ENCODE measurements at places on chromosomes 3 and 15.

DNA sequence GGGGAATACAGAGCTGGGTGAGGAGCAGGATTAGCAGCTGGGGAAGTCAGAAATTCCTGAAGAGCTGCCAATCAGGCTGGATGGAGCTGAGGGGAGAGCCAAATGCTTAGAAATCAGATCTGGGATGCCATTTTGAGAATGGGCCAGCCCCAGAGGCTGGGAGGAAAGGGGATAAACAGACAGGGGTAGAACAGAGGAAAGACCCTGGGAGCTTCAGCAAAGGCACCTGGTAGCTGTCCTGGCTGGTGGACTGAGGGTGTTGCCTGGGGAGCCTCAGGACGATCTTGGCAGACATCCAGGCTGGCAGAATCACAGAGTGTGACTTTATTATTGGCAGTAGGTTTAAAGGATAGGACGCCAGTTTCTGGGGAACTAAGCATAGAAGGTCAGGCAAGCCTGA lies 97.8 kb downstream of the SQOR start:
- no peak for DNase-seq

DNA sequence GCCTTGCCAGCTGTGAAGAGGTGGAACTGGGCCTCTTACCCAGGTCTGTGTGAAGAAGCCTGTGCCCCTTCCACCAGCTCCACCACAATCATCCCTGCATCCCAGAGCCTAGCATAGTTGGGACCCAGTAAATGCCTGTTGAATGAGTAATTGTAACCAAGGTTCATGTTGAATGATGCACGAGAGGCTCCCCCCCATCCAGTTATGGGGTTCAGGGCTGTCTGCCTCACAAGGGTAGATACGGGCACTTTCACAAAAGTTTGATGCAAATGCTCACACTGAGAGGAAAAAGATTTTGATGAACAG lies 29.5 kb upstream of the TSEN2 start:
- no peak for DNase-seq

DNA sequence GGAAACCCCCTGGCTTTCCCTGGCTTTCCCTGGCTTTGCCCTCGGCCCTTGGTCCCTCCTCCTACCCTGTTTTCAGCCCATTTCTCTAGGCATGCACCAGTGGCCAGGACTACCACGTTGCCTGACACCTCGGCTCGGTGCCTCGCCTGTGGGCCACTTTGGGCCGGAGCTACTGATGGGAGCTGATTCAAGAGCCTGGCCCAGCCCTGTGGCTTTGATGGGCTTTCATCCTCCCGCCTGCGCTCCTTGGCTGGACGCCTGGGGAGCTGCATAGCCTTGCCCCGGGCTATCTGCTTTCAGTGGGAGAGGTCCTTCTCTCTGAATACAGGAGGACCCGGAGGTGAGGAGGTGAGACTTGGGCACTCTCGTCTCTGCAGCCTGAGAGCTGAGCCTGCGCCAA lies 192.7 kb upstream of the HES1 start:
- DNase-seq, result no peak

DNA sequence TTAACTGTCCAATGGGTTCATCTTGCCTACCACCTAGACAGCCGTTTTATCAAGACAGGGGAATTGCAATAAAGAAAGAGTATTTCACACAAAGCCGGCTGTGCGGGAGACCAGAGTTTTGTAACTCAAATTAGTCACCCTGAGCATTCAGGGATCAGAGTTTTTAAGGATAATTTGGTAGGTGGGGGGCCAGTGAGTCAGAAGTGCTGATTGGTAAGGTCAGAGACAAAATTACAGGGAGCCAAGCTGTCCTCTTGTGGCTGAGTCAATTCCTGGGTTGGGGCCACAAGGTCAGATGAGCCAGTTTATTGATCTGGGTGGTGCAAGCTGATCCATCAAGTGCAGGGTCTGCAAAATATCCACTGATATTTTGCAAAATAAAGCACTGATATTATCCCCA lies 29.9 kb upstream of the GPD1L start:
- DNase-seq, result no peak

DNA sequence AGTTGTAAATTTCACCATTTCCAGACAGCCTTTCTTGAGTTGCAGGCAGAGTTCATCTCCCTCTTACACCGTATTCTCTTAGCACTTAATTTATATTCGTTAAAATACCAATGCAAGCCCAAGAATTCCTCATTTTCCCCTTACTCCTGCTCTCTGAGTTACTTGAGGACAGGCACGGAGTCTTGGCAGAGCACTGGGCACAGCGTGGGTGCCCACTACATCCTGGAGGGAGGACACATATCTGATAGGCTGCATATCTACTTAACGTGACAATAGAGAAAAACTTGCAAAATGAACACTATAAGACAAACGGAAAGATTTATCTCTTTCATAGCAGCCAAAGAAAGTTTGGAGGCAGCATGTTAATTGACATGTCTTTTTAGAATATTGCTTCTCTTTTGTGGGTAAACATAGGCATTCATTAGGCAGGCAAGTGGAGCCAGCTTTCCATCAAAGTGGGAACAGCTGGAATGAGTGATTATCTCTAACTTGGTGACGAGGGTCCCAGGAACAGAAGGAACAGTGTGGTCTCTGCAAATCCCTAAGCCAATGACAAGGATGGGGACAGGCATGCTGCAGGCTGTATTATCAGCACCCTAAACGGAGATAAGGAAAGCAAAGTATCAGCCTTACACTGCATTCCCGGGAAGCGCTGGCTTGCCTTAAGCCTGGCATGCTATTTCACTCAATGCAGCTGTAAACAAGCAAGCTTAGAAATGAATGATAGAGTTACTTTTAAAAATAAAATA lies 116.5 kb downstream of the RTP4 start:
- no peak for DNase-seq

- DNase-seq, result no peak
Measured at GRCh38 chr3:85533586-85533985, 574.8 kb downstream of the CADM2 start.

- no peak for DNase-seq
Measured at GRCh38 chr3:59843821-59844220, 794.0 kb upstream of the CFAP20DC start.

- DNase-seq, result no peak
Measured at GRCh38 chr3:23553353-23553752, 252.4 kb upstream of the UBE2E1 start.

DNA sequence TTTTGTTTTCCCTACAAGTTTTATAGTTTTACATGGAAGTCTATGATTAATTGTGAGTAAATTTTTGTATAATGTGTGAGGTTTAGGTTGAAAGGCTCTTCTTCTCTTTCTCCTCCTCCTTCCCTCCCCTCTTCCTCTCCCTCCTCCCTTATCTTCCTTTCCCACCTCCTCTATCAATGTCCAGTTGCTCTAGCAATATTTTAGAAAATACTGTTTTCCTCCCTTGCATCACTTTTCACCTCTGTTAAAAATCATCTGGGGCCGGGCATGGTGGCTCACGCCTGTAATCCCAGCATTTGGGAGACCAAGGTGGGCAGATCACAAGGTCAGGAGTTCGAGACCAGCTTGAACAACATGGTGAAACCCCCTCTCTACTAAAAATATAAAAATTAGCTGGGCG lies 119.4 kb downstream of the FNDC3B start:
- DNase-seq, result no peak

GRCh38 chr3:99576904-99577559 lies 61.4 kb upstream of the COL8A1 start:
- no peak for DNase-seq

- DNase-seq, result no peak
Measured at GRCh38 chr3:53750253-53751210, 95.7 kb downstream of the CHDH start.

- no peak for DNase-seq
Measured at GRCh38 chr3:55164876-55165275, 237.0 kb upstream of the LRTM1 start.

DNA sequence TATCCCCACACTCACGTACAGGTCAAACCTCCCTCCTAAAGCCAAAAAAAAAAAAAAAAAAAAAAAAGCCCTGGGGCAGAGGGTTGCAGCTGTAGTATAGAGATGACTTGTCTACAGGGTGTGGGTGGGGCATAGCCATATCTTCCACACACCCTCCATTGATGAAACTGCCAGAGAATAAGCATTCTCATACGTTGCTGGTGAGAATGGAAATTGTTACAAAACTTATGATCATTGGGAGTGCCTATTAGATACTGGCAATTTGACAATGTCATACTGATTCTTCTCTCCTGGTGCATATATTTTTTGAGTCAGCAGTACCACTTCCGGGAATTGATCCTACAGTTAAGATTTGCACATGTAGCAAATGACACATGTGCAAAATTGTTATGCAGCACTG lies 11.0 kb upstream of the CTNNB1 start:
- no peak for DNase-seq

DNA sequence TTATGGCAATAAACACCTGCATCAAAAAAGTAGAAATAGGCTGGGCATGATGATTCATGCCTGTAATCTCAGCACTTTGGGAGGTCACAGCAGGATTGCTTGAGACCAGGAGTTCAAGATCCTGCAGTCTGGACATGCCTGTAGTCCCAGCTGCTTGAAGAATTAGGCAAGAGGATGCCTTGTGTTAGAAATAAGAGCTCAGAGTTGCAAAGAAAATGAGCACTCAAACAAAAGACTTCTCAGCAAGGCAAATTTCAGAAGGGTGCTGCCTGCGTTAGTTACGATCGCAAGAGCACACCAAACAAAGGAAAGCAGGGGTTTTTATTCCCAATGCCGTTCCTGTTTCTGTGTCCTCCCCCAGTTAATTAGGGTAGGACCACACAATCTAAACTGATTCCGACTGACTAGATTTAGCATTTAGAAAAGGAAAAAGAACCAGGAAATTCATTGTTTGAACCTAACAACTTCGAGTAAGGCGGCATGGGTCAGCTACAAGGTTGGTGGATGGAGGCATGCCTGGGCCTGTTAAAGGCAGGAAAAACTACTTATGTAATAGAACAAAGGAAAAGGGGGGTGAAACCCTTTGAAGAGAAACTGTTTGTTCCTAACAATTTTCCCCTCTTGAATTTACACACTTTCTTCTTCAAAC lies 55.5 kb downstream of the DLG1 start:
- no peak for DNase-seq

- no peak for DNase-seq
Measured at GRCh38 chr15:44489464-44489863, 47.5 kb upstream of the EIF3J start.

DNA sequence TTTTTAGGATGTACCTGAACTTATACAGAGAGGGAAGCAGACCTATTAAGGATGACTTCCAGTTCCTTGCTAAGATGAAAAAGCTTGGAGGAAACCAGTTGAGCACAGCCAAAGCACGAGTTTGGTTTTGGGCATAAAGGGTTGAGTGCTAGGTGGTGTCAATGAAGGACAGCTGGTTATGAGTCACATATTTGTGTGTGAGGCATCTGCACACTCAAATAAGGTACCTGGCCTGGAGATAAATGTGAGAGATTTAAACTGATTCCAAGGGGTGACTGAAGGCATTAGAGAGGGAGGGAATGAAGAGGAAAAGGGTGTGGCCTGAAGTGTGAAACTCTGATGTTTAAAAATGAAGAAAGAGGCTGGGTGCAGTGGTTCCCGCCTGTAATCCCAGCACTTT lies 486.7 kb downstream of the DIPK2A start:
- no peak for DNase-seq

DNA sequence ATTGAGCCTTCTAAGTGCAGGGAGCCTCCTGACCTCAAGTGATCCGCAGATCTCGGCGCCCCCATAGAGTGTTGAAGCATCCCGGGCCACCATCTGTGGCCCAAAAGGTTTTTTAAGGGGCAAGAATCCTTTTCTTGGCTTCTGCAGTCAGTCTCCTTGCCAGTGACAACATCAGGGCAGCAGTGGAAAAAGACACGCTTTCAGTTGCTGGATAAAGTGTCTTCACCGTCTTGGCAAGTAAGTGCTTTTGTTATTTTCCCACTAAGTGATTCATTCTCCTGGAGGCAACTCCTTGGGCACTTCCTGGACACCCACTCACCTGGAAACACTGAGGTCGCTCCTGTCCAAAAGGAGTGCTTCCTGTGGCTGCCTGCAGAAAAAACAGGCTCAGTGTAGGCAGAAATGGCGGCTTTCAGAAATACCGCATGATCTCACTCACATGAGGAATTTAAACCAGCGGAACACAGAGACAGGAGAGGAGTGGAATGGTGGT lies 71.7 kb upstream of the ABHD2 start:
- no peak for DNase-seq

DNA sequence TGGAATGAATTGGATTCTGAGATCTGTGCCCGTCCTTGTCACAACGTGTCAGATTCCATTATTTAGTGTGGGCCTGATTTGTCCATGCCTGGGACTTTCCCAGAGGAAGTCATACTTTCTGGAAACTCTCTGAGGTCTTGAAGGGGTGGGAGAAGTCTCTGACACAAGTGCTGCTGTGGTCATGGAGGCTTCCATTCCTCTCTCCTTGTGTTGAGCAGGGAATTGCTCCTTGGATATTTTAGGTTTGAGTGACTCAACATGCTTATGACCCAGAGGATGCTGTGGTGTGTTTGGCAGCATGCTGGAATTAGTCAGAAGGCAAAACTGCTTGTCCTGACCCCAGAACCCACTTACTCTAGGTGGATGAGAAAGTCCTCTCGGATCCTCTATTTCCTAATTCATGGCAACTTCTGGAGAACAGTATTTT lies 132.1 kb downstream of the LPP start:
- DNase-seq, result no peak

DNA sequence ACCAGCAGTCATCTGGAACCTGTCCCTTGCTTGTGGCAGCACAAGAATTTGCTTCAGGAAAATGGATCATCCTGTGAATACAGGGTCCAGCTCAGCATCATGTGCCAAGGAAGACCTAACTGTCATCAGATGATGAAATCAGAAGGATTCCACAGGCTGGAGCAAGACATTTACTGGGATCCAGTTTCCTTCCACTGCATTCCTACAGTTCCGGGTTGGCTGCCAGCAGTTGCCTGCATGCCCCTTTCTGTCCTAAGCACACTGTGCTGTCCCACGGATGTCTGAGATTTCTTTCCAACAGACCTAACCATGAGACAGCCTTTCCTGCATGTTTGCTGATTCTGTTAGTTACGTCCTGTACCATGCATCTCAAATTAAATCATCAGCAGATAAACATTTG lies 140.7 kb downstream of the IMPG2 start:
- no peak for DNase-seq

GRCh38 chr3:162517110-162517509 lies 1020.5 kb downstream of the OTOL1 start:
- DNase-seq, result no peak

DNA sequence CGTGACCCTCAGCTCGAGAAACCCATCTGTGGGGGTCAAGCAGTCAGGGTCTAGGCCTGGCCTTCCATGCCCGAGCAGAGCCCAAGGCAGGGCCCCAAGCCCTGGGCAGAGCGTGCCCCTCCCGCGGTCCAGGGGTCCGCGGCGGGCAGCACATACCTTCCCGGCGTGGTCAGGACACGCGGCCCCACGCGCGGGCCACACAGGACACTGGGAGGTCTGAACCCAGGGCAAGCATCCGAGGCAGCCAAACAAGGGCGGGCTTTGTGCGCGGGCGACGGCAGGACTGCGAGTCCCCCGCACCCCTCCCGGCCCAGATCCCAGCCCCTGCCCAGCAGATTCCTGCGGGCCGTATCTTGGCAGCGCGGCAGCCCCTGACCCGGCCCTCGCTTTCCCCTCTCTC lies 61.6 kb upstream of the ACAN start:
- no peak for DNase-seq

- no peak for DNase-seq
Measured at GRCh38 chr15:44715797-44716334, 4.5 kb downstream of the B2M start.

GRCh38 chr3:153284282-153284938 lies 122.4 kb downstream of the RAP2B start:
- DNase-seq, result no peak

- no peak for DNase-seq
Measured at GRCh38 chr3:39181408-39182335, 10.7 kb downstream of the XIRP1 start.

- DNase-seq, result no peak
Measured at GRCh38 chr3:32138545-32139104, 32.2 kb downstream of the GPD1L start.

- no peak for DNase-seq
Measured at GRCh38 chr3:105195260-105195659, 171.4 kb upstream of the ALCAM start.

Measured in NCI-H1436 treated with DMSO at 0.1 percent for 48 hours (cell line).